Stimulated activated CD4-positive, alpha-beta T cell treated with anti-CD3 and anti-CD28 coated beads, Interleukin-12 subunit alpha, Interleukin-12 subunit beta, amount 100 ng/mL, for 24 hours (primary cell): ENCODE measurements at places on chromosomes 3 and 15.

- DNase-seq = no peak
Measured at GRCh38 chr15:38521316-38521715, 43.3 kb downstream of the RASGRP1 start.

- no peak for DNase-seq
Measured at GRCh38 chr15:53693729-53694475, 65.6 kb downstream of the WDR72 start.

DNA sequence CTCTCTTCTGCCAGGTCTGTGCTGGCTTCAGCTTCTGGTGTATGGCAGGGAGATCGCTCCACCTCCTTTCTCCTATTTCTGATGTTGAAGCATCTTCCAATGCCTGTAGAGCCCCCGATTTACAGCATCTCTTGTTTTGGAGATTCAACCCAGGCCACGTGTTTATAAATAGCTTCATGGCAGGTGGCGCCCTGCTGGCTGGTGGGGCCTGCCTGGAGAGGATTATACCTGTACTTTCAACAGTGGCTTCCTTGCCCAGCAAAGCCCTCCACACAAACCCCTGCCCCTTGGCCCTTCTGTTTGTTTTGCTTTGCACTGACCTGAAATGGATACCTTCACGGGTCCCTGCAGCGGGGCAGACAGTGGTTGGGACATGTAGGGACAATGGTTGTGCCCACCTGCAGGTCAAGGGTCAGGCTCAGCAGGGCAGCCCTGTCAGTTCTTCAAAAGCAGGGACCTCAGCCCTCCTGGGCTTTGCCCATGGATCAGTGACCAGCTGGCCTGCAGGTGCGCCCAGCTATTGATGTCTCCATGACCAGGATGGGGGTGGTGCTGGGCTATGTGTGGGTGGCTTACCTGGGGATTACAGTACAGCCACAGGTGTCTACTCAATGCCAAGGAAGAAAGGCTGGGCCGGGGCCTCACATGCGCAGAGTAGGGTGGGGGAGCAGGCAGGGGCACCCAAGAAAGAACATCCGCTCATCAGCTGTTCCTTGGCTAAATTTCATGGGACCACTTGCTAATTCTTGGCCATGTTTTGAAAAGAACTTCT lies 112.7 kb upstream of the PRR23C start:
- DNase-seq = no peak

- no peak for DNase-seq
Measured at GRCh38 chr15:71650603-71651002, 159.8 kb upstream of the NR2E3 start.

DNA sequence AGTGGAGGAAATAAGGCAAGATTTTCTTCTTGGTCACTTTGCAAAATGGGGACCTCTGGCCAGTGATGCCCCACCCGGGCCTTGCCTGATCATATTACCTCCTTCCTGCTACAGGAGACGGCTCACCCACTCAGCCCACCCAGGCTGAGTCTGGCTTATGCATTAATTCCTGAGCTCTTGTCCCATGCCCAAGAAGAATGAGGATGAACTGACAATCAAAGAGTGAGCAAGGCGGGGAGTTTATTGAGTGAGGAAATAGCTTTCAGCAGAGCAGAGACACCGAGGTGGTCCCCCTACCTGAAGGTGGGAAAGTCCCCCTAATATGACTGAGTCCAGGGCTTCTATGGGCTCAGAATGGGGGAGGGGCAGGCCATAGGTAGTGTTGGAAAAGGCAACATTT lies 107.5 kb downstream of the EOMES start:
- no peak for DNase-seq

- no peak for DNase-seq
Measured at GRCh38 chr3:185820973-185821758, 3.7 kb downstream of the IGF2BP2 start.

GRCh38 chr3:46993292-46993691 lies 13.8 kb downstream of the NBEAL2 start:
- no peak for DNase-seq

DNA sequence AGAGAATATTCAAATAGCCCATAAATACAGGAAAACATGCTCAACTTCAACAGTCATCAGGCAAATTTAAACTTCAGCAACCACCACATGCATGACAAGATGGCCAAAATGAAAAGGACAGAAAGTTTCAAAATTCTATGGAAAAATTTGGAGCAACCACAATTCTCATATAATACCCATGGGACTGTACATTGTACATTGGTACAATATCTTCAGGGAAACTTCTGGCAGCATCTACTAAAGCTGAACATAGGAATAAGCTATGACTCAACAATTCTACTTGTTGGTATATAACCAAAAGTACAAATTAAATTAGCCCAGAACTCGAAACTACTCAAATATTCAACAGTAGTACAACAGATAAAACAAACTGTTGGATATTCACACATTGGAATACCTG lies 847.6 kb downstream of the TBL1XR1 start:
- no peak for DNase-seq

GRCh38 chr3:65500398-65501306 lies 538.1 kb downstream of the MAGI1 start:
- DNase-seq = no peak

- no peak for DNase-seq
Measured at GRCh38 chr3:124429129-124429815, 301.0 kb upstream of the UMPS start.

- no peak for DNase-seq
Measured at GRCh38 chr3:89332793-89333192, 225.4 kb downstream of the EPHA3 start.

- no peak for DNase-seq
Measured at GRCh38 chr3:155631323-155632019, 113.4 kb downstream of the PLCH1 start.

DNA sequence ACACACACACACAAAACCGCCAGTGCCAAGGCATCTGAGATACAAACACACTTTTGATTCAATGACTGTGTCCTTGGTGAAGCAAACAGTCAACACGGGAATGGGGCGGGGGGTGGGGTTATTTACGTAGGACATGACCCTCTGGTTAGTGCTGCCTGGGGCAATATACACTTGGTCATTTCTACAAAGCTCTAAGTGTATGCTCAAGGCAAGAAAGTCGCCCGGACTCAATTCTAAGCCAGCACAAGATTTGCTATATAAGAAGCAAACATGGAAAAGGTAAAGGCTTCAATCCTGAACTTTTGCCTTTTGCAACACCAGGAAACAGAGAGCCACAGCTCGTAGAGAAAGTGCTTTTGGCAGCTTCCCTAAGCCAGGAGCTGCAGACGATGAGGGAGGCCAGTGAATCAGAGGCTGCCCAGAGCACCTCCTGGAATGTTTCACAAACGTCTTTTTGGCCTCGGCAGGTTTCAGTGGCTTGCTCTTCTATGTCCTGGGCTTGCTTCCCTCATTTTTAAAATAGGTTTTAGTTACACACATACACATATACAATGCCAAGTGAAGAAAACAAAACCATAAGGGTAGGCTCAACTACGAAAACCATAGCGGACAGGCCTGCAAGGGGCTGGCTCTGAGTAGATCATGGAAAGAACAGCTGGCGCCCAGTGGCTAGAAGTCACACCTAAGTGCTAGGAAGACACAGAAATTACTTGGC lies 73.6 kb downstream of the TM4SF4 start:
- DNase-seq = no peak

DNA sequence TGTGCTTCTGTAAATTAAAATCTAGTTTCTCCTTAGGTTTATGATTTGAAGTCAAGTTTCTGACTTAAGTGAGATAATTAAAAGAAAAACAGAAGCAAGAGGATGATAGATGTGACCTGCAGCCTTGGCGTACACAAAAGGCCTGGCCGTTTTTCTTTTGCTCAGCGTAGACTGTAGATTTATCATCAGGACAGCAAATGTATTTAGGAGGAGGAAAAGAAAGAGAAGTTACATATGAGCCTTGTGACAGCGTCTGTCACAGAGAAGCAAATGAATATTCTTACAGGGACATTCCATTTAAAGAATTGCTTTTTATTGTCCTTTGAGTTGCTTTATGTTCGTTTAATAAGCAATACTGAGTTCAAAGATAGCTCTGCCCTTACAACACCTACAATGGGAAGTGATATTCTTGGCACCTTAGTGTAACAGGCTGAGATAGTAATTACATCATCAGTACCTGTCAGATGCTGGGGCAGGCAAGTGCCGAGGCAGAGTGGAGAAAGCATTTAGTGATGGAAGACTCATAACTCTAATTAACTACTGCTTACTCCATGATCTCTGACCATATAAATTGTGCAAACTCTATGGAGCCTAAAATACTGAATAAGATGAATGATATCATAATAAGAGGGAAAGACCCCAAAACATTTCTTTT lies 311.5 kb downstream of the MFSD1 start:
- DNase-seq = no peak

- DNase-seq = no peak
Measured at GRCh38 chr15:52326756-52327155, 31.2 kb upstream of the MYO5C start.

DNA sequence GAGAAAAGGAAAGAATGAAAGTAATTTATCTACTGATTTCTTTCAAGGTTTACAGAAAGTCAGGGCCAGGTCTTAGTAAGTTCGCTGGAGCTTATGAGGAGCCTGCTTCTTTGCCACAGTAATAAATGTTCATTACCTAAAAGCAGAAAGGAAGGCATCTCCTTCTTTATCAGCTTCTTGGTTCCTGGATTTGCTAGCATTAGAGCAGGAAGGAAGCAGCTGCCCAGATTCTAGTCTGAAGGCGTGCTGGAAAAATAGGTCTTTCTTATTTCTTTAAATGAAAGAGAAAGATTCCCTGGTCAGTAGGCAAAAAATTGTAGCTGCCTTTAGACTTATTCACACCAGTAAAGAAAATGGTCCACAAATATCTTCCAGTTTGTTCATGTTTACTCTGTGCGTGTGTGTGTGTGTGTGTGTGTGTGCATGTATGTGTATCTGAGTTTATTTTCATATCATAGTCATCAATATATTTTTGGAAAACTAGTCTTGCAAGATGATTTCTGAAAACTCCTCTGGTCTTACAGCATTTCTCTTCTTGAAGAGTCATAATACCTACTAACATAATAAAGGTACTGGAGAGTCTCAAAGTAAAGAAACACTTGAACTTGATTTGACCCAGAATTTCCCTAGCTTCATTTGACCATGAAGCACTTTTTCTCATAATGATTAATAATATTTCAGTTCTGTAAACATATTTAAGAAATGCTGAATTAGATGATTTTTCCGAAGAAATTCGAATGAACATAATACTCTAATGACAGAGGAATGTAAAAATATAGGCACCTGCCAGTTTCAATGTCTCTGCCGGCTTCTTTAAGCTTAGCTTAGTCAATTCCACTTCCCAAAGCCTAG lies 255.3 kb upstream of the ZPLD1 start:
- no peak for DNase-seq

GRCh38 chr15:49769225-49769624 lies 148.4 kb downstream of the DTWD1 start:
- DNase-seq = no peak

- DNase-seq = no peak
Measured at GRCh38 chr15:98717371-98717770, 69.0 kb downstream of the IGF1R start.

DNA sequence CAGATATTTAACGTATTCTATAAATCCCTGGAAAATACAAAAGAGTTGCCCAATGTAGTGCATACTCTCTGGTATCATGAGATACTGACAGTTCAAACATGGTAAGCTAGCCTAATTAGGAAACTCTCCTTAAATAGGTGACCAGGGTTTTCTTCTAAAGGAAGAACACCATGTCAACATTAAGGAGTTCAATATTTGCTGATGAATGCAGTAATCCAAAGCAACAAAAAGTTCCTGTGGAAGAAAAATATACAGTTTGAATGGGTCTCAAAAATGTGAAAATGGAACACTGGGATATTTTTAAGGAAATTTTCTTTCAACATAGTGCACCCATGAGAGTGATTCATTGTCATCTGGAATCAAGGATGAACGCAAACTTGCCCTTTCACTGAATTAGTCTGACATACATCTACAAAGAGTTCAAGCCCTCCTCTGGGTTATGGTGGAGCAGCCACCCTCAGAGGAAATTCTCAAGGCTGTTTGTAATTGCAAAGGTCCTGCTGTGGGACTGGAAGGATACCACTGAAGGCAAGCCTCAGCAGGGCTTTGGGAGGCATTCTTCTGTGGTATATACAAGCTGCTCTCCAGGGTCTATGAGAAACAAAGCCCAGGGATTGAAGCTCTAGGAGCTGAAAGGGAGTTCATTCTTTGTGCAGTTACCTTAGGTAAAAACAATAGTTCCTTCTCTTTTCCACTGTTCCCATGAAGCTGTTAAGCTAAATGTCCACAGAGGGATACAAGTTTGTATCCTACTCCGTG lies 700.3 kb downstream of the TUSC7 start:
- DNase-seq = no peak

DNA sequence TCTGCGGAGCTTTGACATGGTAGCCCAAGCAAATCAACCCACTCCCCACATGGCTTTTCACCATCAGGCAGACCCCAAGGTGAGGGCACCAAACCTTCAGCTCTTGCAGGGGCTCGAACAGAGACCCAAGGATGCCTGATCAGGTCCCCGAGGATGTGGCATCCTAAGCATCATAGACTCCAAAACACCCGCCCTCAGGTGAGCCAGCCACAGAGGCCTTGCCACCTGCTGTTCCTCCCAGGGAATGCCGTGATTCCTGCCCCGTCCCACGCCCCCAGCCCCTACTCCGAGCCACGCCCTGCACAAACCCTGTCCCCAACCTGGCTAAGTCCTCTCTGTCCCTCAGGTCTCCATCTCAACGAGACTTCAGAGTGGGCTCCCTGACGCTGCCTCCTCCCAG lies 34.7 kb upstream of the SLC41A3 start:
- DNase-seq = no peak

DNA sequence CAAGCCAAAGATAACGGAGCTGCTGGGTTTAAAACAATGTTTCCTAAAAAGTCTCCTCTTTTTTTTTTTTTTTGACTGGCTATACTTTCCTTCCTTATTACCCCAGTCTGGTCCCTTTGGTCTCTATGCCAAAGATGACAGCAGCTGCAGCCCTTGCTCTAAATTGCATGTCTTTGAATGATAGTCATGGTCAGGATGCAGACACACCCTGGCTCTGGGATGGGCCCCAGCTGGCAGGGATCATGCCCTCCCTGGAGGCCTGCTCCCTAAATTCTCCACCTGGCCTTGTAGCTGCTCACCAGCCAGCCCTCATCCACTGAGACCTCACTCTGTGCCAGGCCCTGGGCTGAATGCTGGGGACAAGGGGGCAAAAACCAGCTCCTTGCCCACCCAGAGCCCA lies 95.8 kb downstream of the MESD start:
- DNase-seq = no peak

GRCh38 chr3:4864503-4864902 lies 114.7 kb upstream of the BHLHE40 start:
- no peak for DNase-seq

- DNase-seq = no peak
Measured at GRCh38 chr3:100782348-100782747, 73.1 kb downstream of the TFG start.

DNA sequence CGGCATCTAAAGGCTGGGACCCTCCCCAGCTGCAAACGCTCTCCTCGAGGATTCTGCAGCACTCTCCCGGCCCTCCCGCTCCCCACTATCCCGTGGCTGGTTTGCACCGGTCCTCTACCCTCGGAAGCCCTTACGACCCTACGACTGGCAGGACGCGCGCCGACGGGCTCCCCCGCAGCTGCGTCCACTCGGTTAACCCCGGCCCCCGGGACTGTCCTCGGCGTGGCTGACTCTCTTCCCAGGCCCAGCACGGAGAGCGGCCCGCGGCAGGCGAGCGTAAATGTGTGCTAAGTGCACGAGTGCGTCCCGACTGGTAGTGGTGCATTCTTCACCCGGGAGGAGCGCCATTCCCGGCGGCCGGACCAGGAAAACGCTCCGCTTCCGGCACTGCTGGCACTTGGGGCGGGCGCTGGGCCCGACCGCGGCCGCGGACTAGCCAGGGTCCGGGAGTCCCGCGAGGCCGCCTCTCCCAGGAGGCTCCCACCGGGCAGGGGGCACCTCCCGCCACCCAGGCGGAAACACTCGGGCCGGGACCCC lies 508 bp downstream of the GORASP1 start:
- DNase-seq = no peak

GRCh38 chr3:179000659-179001058 lies 71.0 kb downstream of the ZMAT3 start:
- DNase-seq = no peak
